ENCODE measurements at places on chromosomes 13 and 19. TPM values are rescaled to one million over a fixed set of nuclear protein-coding genes. Genes with fewer than 3 reads are reported as not detected.

GRCh38 chr13:100473501-100474044, 115.0 kb downstream of the GGACT start:
- no peak for DNase-seq
- no peak overlapping the region for H3K4me3 ChIP-seq
- no peaks in the 10 kb centered on the region for H3K27me3 ChIP-seq
- H3K4me1 ChIP-seq: peaks cover 16% of the 10 kb centered on the region
- H3K36me3 ChIP-seq: no peaks in the 10 kb centered on the region

The CYP2F1 gene
- total RNA-seq: 0.37 TPM

- no peaks in the 10 kb centered on the region for H3K4me1 ChIP-seq
- DNase-seq: no peak
- H3K27me3 ChIP-seq: no peaks in the 10 kb centered on the region
- no peak overlapping the region for H3K27ac ChIP-seq
- H3K4me3 ChIP-seq: no peak overlapping the region
- H3K36me3 ChIP-seq: no peaks in the 10 kb centered on the region
Observed at GRCh38 chr13:61873717-61874116, 458.1 kb upstream of the PCDH20 start.

DNA sequence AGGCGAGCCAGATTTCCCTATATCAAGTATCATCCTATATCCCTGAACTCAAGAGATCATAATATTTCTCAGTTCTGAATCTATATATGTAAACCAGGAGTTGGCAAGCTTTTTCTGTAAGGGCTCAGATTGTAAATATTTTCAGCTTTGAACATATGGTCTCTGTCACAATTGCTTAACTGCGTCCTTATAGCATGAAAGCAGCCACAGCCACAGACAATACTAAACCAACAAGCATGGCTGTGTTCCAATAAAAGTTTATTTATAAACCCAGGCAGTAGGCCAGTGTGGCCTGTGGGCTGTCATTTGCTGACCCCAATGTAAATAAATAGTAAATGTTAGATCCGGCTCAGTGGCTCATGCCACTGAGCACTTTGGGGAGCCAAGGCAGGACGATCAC, 12.2 kb upstream of the MYH14 start:
- no peak for DNase-seq
- no peak overlapping the region for H3K27ac ChIP-seq
- H3K36me3 ChIP-seq: peaks cover 6% of the 10 kb centered on the region
- peaks cover 29% of the 10 kb centered on the region for H3K27me3 ChIP-seq
- H3K4me3 ChIP-seq: no peak overlapping the region

GRCh38 chr13:37602733-37603381, 4.3 kb upstream of the POSTN start:
- H3K36me3 ChIP-seq: no peaks in the 10 kb centered on the region
- no peak overlapping the region for H3K27ac ChIP-seq
- DNase-seq: no peak
- H3K27me3 ChIP-seq: no peaks in the 10 kb centered on the region

- H3K27me3 ChIP-seq: no peaks in the 10 kb centered on the region
- H3K4me1 ChIP-seq: peaks cover 19% of the 10 kb centered on the region
- peak within 1 kb of the TSS; percentile 98 for H3K4me3 ChIP-seq
- peak; percentile 65 for DNase-seq
Observed at GRCh38 chr19:48469289-48469881, at the start of gene CYTH2. Gene CYTH2, plus strand, starts transcription at chr19:48469369. Its CDS starts 139 bp downstream, at chr19:48469508.
